CMK (cell line): ENCODE measurements at places on chromosomes 11 and 22.

GRCh38 chr22:29693161-29693560 lies 26.6 kb upstream of the CABP7 start:
- DNase-seq: no peak

- DNase-seq: no peak
These were observed 6.8 kb upstream of the CTSD start for GRCh38 chr11:1770528-1770927.

- no peak for DNase-seq
These were observed 9.2 kb upstream of the FAM83F start for GRCh38 chr22:39985383-39986035.

- DNase-seq: no peak
These were observed 25.6 kb upstream of the CD5 start for GRCh38 chr11:61076506-61077304.

DNA sequence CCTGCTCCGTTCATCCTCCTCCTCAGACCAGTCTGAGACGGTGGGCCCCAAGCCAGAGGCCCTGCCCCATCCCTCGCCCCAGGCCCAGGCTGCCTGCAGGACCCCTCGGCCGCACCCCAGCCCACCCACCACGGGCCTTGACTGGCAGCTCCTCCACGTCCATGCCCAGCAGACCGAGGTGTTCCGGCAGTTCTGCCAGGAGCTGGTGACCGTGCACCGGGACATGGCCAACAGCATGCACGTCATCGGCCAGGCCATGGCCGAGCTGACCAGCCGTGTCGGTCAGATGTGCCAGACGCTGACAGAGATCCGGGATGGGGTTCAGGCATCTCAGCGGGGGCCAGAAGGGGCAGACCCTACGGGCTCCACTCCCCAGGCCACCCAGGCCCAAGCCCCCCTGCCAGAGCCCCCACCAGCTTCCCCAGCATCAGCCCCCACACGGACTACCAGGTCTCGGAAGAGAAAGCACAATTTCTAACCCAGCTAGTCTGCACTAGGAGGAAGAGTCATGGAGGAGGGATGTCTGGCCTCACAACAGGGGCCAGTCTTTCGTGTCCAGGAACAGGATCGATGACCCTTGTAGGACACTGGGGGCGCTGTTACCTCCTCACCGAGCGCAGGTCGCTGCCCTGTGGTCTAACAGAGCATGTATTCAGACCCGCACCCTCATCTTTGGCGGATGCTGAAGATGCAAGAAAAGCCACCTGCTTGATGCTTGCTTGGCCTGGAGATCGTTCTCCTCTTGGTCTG lies 66.3 kb downstream of the PRDM11 start:
- DNase-seq: no peak

GRCh38 chr22:17884084-17884483 lies 109.8 kb upstream of the BID start:
- DNase-seq: no peak

DNA sequence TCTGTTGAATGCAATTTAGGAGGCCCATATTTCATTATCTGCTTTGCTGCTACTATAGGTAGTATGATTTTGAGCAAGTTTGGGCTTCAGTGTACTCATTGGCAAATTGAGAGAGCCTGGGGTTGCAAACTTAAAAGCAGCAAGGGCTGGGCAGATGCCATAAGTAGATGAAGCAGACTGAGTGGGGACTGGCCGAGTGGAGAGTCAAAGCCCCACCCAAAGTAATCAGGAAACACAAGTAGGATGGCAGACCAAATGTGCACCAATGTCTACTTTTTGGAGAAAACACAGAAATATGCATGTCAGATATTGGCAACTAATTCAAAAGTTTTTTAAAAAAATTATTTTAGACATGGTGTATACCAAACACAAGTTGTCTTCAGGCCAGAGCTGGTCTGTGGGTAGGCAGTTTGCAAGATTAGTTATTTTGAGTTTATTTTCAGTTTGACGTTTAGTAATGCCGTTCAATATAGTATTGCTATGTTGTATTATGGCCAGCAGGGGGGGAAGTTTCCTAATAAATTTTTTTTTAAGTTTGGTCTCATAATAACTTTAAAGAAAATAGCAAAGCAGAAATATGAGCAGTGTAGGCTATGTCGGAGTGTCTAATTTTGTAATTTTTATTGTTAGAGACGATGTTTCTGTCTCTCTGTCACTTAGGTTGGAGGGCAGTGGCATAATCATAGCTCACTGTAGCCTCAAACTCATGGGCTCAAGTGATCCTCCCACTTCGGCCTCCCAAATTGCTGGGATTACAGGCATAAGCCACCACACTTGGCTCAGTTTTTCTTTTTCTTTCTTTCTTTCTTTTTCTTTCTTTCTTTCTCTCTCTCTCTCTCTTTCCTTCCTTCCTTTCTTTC lies 105.1 kb downstream of the HIPK3 start:
- DNase-seq: no peak

- DNase-seq: no peak
These were observed 5.0 kb upstream of the PGA3 start for GRCh38 chr11:61198361-61198760.
